ENCODE measurements at places on chromosomes 4 and X.

DNA sequence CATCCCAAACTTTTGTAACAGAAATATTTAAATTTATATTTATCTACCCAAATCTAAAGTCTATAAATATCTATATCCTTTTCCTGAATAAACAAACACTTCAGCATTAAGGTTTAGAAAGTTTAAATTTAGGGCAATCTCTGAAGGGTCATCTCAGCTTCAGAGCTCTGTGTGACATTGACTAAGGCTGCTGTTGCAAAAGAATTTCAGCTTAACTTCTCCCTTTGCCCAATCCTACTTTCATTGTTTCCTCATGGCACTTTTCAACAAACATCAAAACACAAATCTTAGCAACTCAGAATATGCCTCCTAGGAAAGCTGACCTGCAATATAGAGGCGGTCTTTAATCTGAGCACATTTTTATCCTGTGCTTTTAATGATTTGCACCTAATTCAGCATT is 79.7 kb upstream of the BANK1 start:
- no peak for DNase-seq

DNA sequence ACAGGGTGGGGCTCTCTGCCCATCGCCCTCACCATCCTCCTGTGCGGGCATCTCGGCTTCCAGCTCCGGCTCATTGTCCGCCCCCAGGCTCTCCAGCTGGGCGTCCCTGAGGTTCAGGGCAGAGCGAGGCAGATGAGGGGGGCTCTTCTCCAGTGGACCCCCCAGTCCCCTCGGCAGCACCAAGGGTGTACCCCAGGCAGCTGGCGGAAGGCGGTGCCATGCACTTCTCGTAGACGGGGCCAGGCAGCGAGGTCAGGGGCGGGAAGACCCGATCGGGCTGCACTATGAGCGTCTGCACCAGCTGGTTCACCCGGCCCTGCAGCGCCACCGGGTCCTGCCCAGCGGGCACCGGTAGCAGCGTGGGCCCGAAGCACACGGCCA is 5.5 kb downstream of the AVPR2 start:
- DNase-seq, result no peak

DNA sequence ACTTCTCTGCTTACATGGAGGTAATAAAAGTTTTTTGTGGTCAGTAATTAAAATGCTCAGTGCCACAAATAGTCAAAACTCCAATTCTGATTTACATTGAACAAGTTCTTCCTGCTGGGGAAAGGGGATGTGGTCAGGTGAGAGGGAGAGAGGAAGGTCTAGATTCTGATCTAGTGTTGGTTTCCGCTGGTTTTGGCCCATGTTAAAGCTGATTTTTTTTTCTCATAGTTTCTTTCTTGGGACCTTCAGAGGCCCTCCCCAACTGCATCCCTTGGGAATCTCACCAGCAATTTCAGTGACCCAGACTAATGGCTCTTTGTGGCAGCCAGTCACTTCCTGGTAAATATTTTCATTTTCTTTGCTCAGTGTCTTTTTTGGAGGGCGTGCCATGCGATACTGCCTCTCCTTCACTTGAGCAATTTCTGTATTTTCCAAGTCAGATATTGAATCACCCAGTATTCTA is 332.7 kb downstream of the RAPGEF2 start:
- no peak for DNase-seq

GRCh38 chr4:74528178-74528577 is 83.2 kb downstream of the AREG start:
- DNase-seq, result no peak

DNA sequence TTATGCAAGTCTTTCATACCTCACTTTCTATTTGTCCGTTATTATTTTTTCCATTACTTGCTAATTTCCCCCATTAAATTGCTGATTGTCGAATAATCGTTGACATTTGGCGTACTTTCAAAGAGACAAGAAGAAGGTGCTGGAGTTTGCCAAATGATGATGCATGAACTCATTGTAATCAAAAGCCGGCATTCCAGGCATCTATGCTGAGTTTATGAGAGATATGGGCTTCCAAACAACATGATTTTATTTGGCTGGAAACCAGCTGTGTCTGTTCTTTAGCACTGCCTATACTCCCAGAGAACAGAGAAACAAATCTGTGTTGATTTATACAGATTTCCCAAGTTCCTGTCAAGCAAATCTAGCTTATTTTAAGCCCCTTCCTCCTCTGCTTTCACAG is 80.8 kb upstream of the RPS6KA3 start:
- no peak for DNase-seq

DNA sequence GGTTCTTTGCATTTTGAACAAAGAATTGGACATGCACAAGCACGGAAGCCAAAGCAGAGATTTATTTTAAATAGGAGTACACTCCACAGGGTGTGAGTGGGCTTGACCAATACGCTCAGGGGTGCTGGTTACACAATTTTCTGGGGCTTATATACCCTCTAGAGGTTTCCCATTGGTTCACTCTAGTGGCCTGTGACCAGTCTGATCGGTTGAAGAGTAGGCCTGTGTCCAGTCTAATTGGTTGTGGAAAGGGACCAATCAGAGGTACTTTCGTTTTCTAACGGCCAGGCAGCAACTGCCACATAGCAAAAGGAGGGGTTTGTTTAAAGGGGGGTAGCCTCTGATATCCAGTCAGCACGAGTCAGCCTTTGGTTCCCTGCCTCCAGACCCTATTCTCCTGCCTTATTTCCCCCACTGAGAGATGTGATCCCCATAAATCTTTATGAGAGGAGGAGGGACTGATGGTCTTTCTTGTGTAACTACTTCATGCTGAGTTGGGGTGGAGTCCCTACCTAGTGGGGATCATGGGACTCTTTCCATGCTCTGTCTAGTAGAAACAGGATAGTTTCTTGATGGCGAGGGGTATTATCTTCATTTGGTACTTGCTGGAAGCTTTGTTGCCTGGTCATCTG is 11.3 kb upstream of the AREG start:
- DNase-seq, result no peak

DNA sequence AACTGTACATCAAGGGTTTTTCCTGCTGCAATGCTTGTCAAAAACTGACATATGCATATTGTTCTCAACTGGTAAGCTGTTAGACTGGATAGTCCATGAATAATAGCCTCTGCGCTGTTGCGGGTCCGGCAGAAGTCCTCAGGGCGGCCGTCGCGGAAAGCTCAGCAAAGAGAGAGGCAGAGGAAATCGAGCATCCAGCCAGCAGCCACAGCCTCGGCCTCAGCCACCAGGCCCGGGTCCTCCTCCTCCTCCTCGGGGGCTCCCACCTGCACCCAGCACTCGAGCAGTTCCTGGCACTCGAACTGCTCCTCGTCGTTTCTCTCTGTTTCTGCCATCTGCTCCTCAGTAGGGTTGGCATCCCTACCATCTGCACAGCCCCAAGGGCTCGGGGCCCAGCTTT is 53.7 kb downstream of the UPRT start:
- no peak for DNase-seq

DNA sequence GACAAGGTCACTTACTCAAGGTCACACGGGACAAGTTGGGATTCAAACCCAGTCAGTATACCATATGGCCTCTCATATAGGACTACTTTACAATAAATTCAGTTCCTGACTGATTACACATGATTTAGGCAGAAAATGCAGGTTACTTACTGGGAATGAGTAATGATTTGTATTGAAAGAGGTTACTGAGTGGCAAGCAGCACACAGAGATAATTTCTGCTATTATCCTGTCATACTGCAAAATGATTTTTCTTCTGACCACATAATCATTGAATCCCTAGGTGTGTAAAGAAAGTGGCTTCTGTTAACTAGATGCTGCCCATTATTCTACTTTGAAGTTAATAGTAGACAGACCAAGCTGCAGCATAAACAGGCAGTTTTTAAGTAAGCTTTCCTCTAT is 8.2 kb downstream of the FREM3 start:
- no peak for DNase-seq

DNA sequence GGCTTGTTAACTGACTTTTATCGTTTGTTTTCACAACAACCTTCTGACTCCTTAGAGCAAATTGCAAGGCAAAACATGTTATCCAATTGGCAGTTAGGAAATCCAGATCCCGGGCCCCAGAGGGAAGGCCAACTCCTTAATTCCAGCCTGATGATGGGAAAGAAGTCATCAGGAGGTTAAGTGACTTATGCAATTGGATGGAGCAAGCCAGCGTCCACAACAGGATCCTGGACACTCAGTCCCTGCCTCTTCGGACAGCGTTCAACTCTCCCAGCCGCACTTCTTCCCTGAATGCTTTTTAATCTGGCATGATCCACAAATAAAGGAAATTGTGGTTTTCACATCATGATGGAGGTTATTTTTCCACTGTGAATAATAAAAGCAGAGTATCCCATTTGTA is 310.1 kb downstream of the RAB28 start:
- no peak for DNase-seq

DNA sequence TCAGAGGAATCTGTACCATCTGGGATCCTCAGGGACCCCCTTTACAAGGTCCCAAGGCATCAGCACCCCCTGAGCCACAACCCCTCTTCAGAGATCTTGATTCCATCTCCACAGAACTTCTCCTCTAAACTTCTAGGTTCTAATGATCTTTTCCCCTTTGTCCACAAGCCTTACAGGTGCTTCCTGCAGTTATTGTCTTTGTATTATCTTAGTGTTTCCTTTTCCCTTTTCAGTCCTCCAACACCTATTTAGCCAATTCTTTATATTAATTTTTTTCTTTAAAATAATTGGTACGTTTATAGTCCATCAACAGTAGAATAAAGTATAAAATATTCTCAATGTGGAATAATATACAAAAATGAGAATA is 35.2 kb upstream of the FAM241A start:
- DNase-seq, result no peak

- peak; percentile 14 for DNase-seq
Measured at GRCh38 chr4:48483006-48483776, at the start of gene SLC10A4. TSS of gene SLC10A4 (plus strand) at chr4:48483343. CDS start at chr4:48483562, 219 bp downstream.

GRCh38 chr4:177047070-177047850 is 254.5 kb upstream of the VEGFC start:
- no peak for DNase-seq

GRCh38 chr4:184267673-184268583 is 50.3 kb upstream of the ENPP6 start:
- DNase-seq, result no peak
